ENCODE measurements at places on chromosomes 11 and 22.

DNA sequence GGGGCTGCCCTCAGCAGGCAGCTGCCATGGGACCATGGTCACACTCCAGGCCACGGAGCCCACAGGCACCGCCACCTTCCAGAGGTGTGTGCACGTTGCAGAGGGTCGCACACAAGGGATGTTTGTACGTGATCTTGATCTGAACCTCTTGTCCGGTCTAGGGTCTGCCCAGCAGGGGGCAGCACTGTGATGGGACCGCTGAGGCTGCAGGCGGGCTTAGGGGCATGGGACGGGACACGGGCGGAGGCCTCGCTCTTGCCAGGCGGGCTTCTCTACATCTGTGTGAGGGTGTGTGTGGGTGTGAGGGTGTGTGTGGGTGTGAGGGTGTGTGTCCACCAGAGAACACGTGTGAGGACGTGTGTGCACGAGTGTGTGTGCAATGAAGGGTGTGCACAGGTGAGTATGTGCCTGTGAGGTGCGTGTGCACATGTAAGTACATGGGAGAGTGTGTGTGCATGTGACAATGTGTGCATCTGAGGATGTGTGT is 52.4 kb downstream of the CACNA1I start:
- DNase-seq = no peak

DNA sequence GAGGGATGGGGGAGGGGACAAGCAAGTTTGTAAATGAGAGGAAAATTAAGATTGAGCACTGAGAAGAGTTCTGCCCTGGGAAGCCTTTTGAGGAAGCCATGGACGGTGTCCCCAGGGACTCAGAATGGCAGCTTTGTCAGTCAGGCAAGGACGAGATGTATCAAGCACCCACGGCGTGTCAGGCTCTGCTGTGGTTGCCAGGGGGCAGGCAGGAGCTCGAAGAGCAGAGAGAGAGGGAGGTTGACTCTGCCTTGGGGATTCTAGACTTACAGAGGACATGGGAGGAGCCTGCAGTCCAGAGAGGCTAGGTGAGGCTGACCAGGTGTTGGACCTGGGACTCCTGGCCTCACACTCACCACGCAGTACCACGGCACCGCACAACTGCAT is 29.1 kb upstream of the SYT7 start:
- no peak for DNase-seq

DNA sequence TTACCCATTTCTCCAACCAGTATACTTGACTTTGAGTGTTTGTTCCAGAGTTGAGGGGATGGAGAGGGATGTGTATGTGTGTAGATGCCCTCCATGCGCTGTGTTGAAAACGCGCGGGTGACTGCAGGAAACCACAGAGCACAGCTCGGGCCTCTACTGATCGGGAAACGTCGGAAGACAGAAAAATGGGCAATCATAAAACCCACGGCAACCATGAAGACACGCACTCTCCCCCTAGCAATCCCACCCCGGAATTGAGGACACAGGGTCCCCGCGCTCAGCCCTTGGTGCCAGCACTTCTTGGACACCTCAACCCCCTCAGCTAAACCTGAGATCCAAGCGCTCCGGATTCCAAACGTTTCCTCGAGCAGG is 251 bp upstream of the UQCC3 start:
- no peak for DNase-seq

DNA sequence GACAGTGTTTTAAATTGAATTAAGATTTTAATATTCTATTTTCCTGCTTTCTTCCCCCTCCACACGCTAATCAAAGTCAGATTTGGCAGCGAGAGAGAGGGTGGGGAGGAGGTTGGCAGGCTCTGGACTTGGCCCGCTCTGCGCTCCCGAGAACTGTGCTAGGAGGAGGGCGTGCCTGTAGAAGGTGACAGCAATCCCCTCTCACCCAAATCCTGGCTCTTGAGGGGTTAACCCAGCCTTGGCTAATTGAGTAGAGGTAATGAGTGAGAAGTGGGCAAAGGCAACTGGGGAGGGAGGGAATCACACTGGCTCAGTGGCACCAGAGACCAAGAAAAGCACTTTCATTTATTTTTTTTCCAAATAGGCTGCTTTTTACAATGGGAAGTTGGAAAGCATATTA is 42.2 kb downstream of the BUD13 start:
- peak; percentile 26 for DNase-seq

DNA sequence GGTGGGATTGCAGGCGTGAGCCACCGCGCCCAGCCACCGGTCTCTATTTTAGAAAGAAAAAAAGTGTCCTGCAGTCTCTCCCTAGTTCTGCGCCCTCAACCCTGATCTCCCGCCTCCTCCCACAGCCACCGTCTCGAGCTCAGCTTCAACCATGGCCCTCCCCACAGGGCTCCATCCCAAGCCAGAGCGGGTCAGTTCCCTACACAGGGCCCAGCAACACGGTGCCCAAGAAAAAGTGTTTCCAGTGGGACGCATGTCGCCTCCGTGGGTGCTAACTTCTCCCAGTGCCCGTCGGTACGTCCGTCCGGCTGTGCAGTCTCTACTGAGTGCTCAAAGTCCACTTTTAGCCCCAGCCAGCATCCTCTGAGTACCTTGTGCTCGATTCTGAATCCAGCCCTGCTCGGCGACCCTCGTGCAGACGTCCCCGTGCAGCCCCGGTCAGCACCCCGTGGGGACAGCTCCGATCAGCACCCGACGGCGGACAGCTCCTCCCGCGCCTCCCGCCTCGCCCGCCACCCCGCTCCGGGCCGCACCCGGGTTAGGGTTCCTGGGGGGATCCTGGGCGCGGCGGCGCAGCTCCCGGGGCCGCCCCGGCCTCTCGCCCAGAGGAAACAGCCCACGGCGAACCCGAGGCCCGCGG is 657 bp upstream of the MAPK8IP2 start:
- DNase-seq = no peak

- DNase-seq = no peak
Observed at GRCh38 chr11:45392591-45393091, 106.5 kb upstream of the SYT13 start.

DNA sequence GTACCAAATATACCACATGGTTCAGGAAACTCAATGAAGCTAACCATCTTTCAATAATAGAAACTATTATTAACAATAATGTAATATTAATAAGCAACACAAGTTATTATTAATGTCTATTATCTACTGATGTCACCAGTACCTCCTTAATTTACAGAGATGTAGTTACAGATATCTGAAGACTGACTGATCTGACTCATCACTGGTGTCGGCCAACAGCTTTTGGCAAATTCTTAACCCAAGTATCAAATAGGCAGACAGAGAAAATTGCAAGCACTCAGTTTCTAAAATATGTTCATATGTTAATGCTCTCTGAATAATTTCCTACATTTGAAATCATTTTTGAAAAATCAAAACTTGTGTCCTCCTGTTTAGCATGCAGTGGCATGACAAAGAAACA is 100.4 kb upstream of the DDI1 start:
- DNase-seq = no peak

DNA sequence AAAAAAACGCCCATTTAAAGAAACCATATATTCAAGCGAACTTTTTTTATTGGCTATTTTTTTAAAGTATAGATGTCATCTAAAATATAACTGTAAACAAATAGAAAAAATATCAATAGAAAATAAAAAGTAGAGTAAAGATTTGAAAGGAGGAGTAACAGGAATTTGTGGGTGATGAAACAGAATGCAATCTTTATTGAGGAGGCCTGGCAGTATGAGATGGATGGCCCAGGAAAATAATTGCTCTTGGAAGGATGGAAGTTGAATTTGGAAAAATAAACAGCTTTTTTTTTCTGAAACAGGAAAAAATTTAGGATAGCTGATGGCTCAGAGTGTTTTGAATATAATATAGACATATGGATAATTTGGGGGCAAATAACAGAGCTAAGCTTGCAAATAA is 219.0 kb downstream of the CASP12 start:
- DNase-seq = no peak

All from NCI-H446 treated with DMSO at 0.1 percent for 48 hours (cell line).